ENCODE measurements at places on chromosomes 2 and 18.

- DNase-seq = no peak
These were observed 45.4 kb downstream of the INO80D start for GRCh38 chr2:206040525-206040924.

DNA sequence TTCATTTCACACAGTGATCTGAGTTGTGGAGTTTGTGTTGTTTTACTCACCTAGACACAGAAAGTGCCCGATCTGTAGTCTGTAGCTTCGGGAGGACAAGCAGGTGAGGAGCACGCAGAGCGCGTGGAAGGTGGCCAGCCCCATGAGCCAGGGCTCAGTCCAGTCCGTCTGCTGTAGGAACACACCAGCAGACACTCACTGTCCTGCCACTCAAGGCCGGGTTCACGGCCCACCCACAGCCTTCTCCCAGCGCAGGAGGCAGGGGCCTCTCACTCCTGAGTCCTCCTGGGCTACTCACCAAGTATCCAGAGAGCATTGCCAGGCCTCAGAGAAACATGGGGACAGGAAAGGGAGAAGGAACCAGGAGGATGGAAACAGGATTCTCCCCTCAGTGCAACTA is 1.7 kb downstream of the TMEM18 start:
- peak; percentile 63 for DNase-seq

GRCh38 chr2:184597571-184597991 is 748 bp upstream of the ZNF804A start:
- DNase-seq = peak; percentile 26

DNA sequence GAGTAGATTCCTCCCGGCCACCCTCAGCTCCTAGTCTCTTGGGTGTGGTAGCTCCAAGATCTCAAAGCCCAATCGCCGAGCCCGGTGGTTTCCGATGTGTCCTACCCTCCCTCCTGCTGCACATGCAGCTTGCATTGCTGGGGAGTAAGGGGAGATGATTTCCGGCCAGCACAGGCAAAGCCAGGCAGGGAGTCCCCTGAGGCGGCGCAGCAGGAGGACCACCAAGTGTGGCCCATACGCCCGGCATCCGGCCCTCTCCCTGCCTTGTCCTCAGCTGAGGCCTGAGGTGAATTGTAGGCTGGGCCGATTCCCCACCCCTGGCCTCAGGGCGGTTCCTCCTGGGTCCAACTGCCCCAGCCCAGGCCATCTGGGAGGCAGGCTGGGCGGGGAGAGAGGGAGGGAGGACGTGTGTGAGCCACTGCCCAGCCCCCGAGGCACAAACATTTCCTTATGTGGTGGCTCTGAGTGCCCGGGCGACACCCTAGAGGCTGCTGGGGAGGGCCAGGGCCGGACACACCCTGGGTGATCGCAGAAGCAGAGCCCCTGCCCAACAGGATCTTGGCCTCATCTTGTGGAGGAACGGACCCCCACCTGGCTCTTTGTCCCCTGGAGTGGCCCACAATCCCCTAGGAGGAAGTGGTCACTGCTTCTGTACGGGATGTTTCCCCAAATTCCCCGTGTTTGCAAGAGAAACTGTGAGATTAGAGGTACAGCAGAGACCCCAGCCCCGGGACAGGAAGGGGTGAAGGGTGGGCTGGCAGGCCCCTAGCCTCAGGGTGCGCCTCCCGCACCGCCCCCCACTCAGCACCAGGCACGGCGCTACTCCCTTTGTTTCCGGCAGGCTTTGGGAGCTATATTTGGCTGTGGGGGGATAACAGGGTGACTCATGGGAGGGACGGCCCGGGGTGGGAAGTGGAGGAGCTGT is 41.9 kb upstream of the PTMA start:
- DNase-seq = peak; percentile 97

DNA sequence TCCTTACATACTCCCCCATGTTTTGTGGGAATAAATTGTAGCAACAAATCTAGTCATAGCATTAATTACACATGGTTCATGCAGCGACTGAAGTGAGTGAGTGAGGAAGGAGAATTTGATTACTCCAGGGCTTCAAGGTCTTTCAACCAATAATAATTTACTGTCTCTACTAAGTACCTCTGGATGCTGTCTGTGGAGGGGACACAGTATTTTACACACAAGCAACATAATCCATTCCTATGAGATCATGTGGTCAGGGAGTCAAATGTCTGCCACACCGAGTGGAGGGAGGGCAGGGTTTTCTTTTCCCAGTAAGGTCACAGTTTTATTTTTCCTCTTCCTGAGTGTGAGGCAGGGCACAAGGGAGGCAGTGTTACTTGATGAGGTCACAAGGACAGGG is 334.7 kb upstream of the CELF4 start:
- no peak for DNase-seq

DNA sequence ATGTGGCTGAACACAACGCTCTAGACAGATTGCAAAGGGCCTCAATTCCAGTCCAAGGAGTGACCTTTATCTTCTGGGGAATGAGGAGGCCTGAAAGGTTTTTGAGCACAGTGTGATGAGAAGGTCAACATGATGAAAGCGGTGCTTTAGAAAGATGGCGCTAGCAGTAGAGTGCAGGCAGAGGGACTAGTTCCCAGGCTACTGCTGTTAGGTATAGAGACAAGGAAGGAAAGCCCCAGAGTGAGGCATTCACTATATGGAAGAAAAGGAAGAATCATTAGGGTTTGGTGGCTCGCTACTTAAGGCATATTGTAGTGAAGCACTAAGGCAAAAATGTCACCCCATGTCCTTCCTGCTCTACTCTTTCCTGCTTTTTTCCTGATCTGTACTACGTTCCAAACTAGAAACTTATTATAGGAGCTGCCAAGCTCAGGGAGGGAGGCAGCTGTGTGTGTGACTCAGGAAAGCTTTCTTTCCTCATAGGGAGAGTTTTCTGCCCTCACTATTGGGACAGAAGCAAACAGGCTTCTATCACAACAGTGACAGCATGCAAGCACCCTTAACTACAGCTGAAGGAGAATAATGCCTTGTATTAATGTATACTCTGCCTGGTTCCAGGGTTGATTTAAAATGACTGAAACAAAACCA is 160.8 kb upstream of the CAVIN2 start:
- no peak for DNase-seq

DNA sequence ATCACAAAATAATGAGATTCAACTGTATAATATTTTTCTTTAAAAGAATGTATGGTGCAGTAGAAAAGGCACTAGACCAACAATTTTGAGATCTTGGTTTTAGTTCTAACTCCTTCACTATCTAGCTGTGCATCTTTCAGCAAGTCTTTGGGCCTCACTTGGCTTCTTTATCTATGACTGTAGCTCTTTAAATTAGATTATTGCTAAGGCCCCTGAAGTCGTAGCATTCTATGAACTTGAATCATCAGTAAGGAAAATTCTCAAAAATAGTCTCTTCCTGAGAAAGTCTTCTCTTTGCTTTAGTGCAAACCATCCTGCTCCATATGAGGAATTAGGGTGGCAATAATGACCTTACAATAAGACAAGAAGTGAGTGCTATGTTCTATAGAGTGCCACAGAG is 140.4 kb downstream of the FTCDNL1 start:
- DNase-seq = no peak

DNA sequence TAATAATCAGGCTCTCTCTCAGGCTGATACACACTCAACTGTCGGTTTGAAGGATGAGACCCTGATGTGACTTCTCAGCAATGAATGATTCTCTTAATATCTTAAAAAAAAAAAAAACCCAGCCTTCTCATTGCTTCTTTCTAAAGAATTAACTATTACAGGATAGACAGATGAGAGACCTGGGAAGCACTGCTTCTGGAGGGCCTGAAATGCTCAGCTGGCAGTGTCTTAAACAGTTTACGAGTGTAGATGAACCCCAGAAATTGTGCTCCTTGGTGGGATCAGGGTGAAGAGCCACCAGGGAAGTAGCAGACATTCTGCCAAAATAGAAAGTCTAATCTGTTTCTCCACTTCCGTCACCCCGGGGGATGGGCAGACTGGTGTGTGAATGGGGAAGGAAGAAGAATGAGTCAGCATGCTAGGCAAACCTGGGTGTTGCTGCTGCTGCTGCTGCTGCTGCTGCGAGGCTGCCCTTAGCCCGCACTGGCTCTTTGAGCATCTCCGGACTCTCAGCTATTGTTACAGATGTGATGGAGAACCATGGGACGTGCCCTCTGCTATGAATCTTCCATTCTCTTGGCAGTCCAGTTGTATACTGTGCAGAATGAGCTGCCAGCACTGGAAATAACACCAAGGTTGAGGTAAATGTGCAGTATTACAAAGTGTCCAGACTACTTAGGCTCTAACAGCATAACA is 158.4 kb downstream of the SETBP1 start:
- peak; percentile 90 for DNase-seq

- no peak for DNase-seq
These were observed 277.9 kb upstream of the GULP1 start for GRCh38 chr2:188013767-188014166.

GRCh38 chr2:127913808-127914457 is 28.2 kb upstream of the AMMECR1L start:
- no peak for DNase-seq

DNA sequence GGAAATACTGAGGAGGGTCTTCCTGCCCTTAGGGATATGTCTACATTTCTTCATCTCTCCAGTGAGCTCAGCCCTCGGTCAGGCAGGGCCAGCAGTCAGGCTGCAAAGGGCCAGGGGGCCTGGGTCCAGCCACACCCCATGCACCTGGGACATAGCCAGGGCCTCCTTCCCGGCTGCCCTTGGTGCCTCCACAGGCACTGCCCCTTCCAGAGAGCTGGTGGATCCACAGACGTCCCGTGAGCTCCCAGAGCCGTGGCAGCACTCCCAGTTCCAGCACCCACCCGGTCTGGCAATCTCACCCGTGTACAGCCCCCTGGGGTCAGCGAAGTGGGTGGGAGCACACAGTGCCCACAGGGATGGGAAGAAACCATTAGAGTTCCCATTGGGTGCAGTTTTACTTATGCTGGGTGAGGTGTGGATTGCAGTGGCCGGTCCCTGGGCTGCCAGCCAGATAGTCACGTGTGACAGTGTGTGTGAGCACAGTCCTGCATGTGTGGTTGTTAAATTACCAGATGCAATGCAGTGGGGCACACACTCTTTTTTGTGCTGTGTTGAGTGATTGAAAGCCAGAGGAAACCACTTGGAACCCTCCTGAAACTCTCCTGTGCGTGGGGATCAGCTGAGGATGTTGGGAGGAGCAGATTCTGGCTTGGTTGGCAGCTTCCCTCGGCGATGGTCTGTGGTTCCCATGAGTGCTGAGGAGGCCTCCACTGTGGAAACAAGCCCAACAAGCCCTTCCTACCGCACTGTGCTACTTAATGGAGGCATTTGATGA is 131.0 kb downstream of the SNTG2 start:
- DNase-seq = peak; percentile 78

DNA sequence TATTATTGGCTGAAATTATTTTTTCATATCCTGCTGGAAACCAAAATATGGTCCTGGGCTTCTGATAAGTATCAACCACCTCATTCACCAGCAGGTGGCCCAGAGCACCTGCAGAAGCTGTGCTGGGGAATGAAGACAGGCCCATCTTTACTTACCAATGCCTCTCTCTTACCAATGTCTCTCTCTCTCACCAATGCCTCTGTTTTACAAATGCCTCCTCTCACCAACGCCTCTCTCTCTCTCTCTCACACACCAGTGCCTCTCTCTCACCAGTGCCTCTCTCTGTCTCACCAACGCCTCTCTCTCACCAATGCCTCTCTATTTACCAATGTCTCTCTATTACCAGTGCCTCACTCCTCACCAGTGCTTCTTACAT is 2.3 kb upstream of the MAL start:
- peak; percentile 2 for DNase-seq

GRCh38 chr2:207338220-207338607 is 172.5 kb upstream of the KLF7 start:
- DNase-seq = no peak

DNA sequence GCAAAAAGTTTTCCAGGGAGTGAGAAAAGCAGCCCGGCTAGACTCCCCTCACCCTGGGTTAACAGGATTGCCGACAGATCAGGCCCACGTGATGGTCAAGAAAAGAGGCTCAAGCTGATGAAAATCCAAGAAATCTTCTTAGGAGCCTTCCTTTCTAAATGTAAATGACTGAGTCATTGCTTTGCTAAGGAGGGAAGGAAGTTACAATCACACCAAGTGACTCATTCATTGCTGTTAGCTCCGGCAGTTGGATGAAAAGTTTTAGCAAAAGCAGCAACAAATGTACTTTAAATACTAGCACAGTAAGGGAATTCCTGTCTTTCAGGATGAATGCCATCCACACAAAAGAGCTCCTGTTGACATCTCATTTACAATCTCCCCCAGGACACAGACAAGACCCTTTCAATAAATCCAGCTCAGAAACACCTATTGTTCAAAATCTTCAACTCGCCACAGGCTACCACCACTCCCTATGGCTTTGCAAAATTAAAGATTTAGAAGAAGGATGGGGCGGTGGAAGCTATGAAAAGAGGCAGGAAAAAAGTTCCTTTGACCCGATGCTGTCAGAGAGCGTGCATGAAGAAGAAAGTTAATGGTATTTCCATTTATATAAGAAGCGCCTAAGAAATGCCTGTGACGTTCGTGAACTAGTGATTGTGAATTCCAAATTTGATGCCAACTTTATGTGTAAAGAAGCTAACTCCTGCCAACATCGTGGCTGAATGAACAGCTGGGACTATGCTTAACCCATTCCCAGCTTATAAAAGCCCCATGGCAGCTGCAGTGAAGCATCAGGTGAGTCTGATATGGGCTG is 153.7 kb downstream of the TGIF1 start:
- DNase-seq = no peak

GRCh38 chr2:170819680-170820664 is 3.3 kb downstream of the GAD1 start:
- no peak for DNase-seq

DNA sequence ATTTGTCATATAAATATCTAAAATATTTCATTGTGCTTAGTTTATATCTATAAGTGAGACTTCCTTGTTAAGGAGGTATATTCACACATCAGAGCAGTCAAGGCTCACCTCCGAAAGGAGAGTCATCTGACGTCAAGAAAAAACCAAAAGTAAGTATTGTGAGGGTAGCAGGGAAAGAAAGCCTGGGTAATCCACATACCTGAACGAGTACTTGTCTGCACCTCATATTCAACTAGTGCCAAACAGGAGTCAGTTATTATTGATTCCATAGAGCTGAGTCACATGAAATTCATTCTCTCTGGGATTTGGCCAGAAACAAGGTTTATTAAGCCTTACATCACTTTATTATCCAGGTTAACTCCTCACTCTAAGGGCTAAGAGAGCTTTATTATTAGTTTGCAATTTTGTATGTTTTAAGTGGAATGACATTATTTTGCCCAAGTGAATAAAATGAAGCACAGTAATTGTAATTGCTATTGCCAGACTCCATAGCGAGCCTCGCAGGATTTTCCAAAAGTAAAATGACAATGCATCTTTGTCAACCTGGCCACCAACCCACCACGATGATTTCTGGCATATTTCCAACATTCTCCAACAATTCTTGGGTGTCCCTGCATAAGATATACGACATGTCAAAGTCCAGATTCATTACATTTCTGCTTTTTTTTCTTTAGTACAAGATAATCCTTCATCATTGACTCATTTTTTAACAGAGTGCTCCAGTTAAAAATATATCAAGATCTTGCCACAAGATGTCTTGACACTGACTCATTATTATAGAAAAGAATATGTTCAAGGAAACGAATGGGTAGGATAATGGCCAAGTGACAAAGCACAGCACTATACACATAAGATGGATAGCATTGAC is 1210.4 kb upstream of the ACVR2A start:
- DNase-seq = no peak
